ENCODE measurements at places on chromosomes 4 and X.

GRCh38 chr4:38623260-38623659, 40.7 kb upstream of the KLF3 start:
- no peak for DNase-seq

GRCh38 chrX:49704691-49705404, 9.1 kb upstream of the PAGE1 start:
- no peak for DNase-seq

DNA sequence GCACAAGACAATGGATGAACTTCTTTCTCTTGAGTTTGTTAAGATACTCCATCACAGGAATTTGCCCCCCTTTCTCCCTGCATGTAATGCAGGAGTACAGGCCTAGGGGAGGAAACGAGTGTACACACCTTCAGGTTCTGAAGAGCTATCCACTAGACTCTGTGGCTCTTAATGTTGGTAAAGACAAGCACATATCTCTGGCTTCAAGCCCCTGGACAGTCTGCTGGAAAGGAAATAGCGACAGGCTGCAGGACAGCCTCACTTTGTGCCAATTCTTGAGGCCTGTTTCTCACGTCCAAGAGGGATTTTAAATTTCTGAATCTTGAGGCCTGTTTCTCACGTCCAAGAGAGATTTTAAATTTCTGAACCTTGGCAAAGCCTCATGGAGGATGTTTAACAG, 87.1 kb downstream of the RLIM start:
- DNase-seq: no peak

- DNase-seq: no peak
Observed at GRCh38 chr4:180770265-180770664, 1472.9 kb upstream of the TENM3 start.

- no peak for DNase-seq
Observed at GRCh38 chr4:8050555-8051206, 107.9 kb downstream of the ABLIM2 start.

- DNase-seq: no peak
Observed at GRCh38 chr4:111263836-111264235, 641.0 kb upstream of the PITX2 start.

- no peak for DNase-seq
Observed at GRCh38 chr4:26132858-26133257, 188.0 kb upstream of the RBPJ start.

GRCh38 chr4:172404676-172405075, 591.5 kb downstream of the GALNTL6 start:
- no peak for DNase-seq

DNA sequence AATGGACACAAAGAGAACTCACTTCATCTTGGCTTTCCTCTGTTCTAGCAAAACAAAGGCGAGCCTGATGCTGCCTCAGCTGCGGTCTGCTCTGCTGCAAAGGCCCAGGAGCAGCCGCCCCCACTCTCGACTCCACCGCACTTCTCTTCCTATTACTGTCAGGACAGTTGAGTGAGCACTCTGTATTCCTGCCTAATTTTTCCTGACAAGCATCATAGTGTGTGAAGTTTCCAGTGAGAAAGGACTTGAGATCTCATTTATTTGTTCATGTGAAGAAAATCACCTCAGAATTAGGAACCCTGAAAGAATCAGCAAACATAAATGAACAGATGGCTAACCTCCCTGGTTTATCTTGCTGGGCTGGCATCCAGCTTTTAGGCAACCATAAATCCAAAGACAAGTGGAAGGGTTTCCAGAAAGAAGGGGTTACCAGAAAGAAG, 15.6 kb downstream of the SCARB2 start:
- DNase-seq: peak; percentile 47

DNA sequence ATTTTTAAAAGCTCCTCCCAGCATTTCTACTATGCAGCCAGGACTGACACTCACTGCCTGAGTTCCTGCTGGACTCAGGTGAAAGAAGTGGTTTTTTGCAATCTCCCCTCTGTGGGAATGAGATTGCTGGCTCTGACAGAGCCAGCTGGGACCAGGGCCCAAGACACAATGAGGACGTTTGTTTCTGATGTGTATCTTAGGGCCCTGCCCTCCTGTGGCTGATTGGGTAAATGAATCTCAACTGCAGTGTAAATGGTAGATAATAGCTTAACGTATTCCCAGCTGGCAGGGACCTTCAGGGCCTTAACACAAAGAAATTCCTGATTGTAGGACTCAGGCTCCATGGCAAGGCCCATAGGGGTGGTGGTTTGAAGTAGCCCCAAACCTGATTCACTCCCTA, 85.8 kb upstream of the PRPS1 start:
- no peak for DNase-seq

GRCh38 chr4:1169691-1170096, 2.7 kb downstream of the SPON2 start:
- DNase-seq: no peak

- DNase-seq: peak; percentile 2
Observed at GRCh38 chr4:1400831-1401408, 5.3 kb downstream of the NKX1-1 start.

DNA sequence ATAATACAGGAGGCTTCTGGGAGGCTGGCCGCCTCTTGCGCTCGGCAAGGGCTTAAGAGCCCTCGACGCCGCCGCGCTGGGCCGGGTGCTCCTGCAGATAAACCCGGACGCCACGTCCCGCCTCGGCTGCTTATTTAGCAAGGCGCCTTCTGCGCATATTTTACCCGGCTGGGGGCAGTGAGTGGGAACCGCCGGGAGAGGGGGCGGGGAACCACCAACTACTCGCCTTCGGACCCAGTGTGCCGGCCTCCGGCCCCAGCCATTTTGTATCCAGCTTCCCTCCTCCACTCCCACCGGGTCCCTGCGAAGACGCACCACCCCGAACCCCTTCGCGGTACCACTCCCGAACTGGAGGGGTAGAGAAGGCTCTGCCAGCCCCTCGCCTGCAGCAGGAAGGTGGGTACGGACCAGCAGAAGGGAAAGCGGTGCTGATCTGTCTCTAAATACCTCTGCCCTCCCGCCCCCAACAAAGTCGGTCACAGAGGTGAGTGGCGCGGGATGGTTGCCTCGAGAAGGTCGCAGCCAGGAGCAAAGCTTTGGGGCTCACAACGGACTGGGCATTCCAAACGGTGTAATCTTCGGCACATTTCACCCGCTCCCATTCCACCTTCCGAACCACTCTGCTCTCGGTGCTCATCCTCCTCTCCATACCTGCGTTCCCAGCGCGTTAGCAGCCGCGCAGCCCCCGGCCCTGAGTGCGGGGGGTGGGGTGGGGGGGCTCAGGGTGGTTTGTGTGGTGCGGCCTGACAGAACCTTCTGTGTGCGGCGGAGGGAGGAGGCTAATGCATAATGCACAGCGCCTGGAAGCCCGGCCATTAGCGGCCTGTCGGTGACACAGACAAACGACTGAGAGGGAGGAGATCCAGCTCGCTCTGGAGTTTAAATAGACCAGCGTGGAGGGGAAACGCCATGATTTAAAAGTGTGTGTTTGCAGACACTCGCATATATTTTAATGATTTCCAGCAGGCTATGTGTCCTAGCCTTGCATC, 4.9 kb upstream of the BCOR start:
- DNase-seq: no peak

- DNase-seq: no peak
Observed at GRCh38 chr4:139844459-139845036, 178.9 kb downstream of the MGST2 start.

DNA sequence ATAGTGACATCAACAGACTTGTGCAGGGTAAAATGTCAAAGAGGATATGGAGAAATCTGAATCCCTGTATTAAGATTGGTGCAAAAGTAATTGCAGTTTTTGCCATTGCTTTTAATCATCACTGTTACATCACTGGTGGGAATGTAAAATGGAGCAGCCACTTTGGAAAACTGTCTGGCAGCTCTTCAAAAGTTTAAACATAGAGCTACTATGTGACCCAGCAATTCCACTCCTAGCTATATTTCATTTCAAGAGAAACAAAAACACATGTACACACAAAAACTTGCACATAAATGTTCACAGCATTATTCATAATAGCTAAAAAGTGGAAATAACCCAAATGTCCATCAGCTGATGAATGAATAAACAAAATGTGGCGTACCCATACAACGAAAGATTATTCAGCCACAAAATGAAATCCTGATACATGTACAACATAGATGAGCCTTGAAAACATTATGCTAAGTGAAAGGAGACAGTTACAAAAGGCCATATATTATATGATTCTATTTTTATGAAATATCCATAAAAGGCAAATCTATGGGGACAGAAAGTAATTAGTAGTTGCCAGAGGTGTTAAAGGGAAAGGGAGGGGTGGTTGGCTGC, 106.4 kb downstream of the AMELX start:
- DNase-seq: no peak

- DNase-seq: no peak
Observed at GRCh38 chrX:15245896-15246295, 24.0 kb downstream of the ASB9 start.

GRCh38 chrX:109619771-109620170, 5.2 kb downstream of the KCNE5 start:
- DNase-seq: no peak

- no peak for DNase-seq
Observed at GRCh38 chr4:113968473-113968872, 11.0 kb downstream of the ARSJ start.

DNA sequence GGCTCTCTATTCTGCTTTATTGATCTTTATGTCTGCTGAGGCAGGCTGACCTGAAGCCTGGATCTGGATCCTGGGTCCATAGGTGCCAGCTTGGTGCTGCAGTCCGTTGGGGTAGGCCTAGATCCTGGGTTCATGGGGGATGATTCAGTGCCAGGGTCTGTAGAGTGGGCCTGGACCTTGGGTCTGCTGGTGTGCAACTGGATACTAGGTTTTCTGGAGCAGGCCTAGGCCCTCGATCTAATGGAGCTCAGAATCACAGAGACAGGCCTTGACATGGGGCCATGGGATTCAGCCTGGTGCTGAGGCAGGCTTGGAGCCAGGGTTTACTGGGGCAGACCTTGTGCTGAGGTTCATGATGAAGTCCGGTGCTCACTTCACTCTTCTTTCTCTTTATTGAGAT, 358.6 kb downstream of the TEX13C start:
- DNase-seq: no peak

- no peak for DNase-seq
Observed at GRCh38 chr4:47617607-47618006, 132.5 kb downstream of the ATP10D start.

DNA sequence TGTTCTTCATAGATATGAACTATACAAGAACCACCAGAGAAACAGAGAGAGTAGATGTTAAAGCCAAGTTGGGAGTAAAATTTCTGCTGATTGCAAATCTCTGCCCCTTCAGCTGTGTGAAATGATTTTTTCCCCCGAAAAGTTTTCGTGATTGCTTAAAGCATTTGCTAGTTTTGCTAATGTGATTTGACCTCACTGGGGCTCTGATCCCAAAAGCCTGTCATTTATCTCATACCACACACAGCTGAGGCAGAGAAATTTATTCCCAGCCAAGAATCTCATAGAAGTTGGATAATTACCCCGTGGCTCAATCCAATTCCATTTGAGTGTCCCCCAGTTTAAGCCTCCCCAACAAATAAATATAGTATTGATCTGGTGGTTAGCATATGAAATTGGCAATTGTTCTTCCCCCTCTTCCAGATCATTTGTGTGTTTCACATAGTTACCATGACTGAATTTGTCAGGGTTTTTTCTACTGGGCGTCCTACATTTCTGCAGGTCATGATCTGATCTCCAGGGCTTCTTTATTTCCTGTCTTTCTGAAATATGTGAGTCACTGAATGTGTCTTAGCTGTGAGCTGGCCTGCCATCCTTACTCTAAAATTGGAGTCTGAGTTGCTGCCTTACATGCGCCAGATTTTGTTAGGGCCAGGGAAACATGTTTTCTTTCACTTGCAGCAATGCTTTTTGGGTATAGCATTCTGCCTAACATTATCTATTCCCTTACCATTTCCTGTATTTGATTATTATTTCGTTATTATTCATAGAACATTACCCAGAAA, 167.5 kb upstream of the FRMPD4 start:
- no peak for DNase-seq

- DNase-seq: no peak
Observed at GRCh38 chr4:152803541-152803940, 23.8 kb downstream of the ARFIP1 start.

DNA sequence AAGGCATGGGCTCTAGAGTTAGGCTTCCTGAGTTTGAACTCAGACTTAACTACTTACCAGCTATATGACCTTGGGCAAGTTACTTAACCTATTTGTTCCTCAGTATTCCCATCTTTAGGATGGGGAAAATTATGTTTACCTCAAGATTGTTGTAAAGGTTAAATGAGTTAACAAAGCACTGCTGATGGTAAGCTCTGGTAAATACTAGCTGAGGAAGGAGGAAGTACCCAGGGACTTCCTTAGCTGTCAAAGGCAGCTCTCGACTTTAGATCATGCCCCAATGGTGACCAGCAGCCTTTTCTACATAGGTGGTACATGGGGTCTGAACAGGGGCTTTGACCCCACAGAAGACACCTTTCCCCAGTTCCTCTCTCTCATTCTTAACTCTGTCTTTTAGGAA, 20.1 kb downstream of the ATP7A start:
- DNase-seq: no peak

- DNase-seq: no peak
Observed at GRCh38 chrX:132435222-132435621, 53.6 kb downstream of the MBNL3 start.

DNA sequence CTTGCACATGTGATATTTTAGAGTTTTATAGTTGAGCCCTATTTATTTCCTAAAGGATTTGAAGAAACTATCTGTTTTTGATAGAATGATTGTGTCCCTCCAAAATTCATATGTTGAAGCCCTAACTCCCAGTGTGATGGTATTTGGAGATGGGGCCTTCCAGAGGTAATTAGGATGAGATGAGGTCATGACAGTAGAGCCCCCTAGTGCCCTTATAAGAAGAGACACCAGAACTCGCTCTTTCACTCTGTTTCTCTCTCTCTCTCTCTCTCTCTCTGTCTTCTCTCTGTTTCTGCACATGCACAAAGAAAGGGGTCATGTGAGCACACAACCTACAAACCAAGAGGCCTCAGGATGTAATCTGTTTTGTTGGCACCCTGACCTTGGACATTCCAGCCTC, 921.9 kb upstream of the DIAPH2 start:
- DNase-seq: no peak

DNA sequence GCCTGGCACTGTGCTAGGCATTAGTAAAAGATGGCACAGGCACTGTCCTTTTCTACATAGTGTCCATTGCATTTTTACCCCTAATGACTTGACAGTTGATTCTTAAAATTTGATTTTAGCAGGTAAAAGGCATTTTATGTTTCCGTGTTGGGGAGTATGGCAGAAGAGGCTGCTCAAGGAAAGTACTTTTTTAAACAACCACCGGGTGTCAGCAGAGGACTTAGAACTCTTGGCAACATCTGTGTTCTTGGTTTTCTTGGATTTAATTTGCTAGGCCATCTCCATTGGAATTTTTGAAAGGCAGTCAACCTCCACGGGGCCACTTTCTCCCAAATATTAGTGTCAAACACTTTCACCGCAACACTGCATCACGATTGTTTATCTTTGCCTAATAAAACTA, 102.9 kb downstream of the TSPAN7 start:
- DNase-seq: no peak

Measured in activated naive CD8-positive, alpha-beta T cell treated with anti-CD3 and anti-CD28 coated beads, Interleukin-2, amount 50 U/mL, for 24 hours (primary cell).